Activated CD4-positive, alpha-beta T cell treated with anti-CD3 and anti-CD28 coated beads for 36 hours (primary cell): ENCODE measurements at places on chromosomes 5 and 9.

DNA sequence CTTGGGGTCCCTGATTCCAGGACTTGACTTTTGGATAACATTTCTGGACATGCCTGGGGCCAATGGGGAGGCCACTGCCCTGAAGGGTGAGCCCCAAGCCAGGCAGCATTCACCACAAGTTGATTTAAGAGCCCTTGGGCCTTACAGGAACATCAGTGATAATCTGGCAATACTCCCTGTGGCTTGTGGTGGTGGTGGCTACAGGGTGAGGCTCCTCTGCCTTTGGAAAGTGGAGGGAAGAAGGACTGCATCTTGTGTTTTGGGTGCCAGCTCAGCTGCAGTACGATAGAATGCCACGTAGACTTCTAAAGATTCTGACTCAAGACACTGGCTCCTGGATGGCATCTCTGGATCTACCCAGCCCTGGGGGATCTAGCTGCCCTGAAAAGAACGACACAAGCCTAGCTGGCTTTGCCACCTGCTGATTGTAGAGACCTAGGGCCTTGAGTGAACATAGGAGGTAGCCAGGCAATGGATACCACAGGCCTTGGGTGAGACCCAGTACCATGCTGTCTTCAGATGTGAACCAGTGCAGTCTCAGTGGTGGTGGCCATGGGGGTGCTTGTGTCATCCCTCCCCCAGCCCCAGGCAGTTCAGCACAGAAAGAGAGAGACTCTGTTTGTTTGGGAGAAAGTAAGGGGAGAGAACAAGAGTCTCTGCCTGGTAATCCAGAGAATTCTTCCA lies 79.0 kb upstream of the DAP start:
- no peak for DNase-seq

GRCh38 chr5:89308606-89309040 lies 425.6 kb upstream of the MEF2C start:
- no peak for DNase-seq

- no peak for DNase-seq
Measured at GRCh38 chr9:31168161-31168560, 1216.3 kb upstream of the ACO1 start.

GRCh38 chr5:34597034-34598027 lies 58.8 kb upstream of the RAI14 start:
- no peak for DNase-seq

- no peak for DNase-seq
Measured at GRCh38 chr5:63111891-63112290, 533.3 kb downstream of the LRRC70 start.

GRCh38 chr9:27489087-27489876 lies 34.8 kb upstream of the IFNK start:
- DNase-seq: no peak

DNA sequence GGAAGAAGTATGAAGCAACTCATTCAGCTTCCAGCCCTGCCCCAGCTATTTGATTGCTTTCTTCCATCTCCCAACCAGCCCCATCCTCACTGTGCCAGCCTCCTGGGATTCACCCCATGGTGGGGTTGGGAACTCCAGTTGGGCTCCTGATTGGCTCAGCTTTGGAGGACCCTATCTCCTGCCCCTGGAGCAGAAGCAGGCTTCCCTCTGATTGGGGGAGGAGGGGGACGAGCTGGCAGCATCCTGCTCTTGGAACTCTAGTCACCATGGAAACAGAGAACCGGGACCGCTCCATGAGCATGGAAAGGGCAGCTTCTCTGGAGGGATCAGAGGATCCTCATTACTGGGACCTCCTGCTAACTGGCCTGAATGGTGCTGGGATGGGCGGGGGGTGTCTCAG lies 2.6 kb downstream of the SLC6A7 start:
- no peak for DNase-seq

GRCh38 chr5:143023411-143024096 lies 253.4 kb downstream of the ARHGAP26 start:
- DNase-seq: peak; percentile 77

GRCh38 chr9:91907484-91908292 lies 42.3 kb downstream of the ROR2 start:
- DNase-seq: no peak

DNA sequence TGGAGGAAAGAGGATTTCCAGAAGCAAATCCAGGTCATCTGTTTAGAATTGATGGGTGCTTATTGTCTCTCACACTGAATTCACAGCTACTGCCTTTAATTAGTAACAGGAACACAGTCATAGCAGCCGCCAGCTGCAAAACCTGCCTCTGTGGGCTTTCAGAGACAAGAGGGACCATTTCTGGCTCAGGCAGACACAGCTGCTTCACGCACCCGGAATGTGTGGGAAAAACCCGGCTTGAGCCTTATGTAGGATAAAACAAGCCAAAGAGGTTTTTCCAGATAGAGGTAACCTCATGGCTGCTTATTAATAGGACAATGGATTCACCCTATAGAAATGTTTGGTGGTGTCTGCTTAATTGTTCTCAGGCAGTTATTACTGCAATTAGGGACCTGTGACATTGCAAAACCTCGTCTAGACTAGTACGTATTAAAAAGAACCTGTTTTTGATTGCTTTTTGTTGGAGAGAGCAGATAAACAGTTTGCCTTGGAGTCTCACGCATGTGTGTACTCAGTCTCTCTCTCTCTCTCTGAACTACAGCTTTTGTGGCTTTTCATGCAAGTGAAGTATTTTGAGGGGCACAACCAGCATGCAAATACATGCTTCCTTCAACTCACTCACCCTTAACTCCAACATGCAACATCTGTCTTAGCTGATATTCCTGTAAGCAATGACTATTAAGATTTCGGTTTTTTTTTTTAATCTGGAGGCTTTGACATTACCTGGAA lies 302.7 kb downstream of the PLK2 start:
- DNase-seq: no peak

- no peak for DNase-seq
Measured at GRCh38 chr5:28729067-28729466, 1690.7 kb upstream of the CDH9 start.

DNA sequence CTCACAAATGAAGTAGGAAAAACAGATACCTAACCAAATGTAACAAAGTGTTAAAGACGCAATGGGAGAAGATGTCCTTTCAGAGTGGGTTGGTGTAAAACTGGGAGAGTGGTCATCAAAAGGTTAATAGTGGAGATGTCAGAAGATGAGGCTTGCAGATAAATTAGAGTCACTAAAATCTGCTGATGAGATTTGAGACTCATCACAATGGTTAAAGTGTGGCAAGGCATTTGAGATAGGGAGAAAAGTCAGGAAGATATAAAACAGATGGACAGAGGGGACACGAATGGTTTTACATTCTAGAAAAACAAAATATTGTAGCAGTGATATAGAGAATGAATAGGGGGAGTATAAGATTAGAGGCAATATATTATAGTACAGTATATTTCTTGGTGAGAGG lies 406.0 kb upstream of the SEMA6A start:
- no peak for DNase-seq
